Transverse colon (tissue), 4 donors: ENCODE measurements at places on chromosomes 4 and X.
A peak's percentile ranks its signal among the peaks of the same experiment; 100 is the strongest.

- H3K4me1 ChIP-seq, result peaks cover 9% of the 10 kb centered on the region
- H3K27ac ChIP-seq, result peak overlapping the region; percentile 89
- DNase-seq, result peak; percentile 56
- no peaks in the 10 kb centered on the region for H3K36me3 ChIP-seq
- H3K27me3 ChIP-seq, result no peaks in the 10 kb centered on the region
These were observed 151.2 kb upstream of the SLC4A4 start for GRCh38 chr4:71187404-71188155.

- no peak overlapping the region for H3K27ac ChIP-seq
- H3K27me3 ChIP-seq, result no peaks in the 10 kb centered on the region
- H3K36me3 ChIP-seq, result no peaks in the 10 kb centered on the region
- no peak overlapping the region for H3K4me3 ChIP-seq
- H3K4me1 ChIP-seq, result no peaks in the 10 kb centered on the region
- DNase-seq, result no peak
These were observed 85.7 kb upstream of the MTM1 start for GRCh38 chrX:150482537-150483206.

DNA sequence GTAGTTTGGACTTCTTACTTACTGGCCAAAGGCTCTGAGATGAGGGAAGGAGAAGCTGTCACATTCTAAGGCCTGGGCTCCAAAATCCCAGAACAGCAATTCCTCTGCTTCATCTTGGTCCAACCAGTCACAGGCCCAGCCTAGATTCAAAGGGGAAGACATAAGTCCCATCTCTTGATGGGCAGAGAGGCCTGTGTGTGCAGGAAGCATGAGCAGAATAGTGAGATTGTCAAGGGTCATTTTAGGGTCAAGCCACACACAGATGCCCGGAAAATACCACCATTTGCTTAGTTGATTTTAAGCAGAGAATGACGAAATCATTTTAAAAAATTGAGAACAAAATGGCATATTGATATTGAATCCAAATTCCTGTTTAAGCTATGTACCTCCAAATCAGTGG, 580.9 kb upstream of the ZFP42 start:
- no peaks in the 10 kb centered on the region for H3K36me3 ChIP-seq
- H3K4me1 ChIP-seq, result no peaks in the 10 kb centered on the region
- no peak for DNase-seq
- H3K27ac ChIP-seq, result no peak overlapping the region

GRCh38 chrX:79182071-79182470, 37.6 kb downstream of the GPR174 start:
- no peaks in the 10 kb centered on the region for H3K27me3 ChIP-seq
- DNase-seq, result no peak
- no peak overlapping the region for H3K27ac ChIP-seq
- no peaks in the 10 kb centered on the region for H3K4me1 ChIP-seq
- H3K4me3 ChIP-seq, result no peak overlapping the region
